ENCODE measurements at places on chromosomes 12 and 14.

DNA sequence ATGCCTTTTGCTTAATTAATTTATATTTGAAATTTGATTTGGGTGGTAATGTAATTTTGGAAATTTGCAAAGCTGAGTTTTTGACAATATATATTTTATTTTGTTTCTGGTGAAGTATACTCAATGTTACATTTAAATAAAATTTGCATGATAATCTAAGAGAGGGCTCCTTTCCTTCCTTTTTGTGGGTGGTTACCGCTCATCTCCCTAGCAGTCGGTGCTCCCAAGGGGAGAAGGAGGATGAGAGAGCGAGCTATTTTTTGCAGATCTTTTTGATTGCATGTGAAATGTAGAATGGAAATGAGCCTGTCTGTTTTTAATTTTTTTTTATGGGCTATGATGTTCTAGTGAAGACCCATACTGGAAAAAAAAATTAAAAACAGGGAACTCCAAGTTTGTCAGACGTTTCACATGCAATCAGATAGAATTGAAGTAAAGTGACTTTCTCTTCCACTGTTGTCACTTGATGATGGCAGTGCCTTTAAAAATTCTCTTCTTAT lies 39.8 kb downstream of the MSRB3 start:
- DNase-seq: no peak

- DNase-seq: peak; percentile 77
These were observed 87.8 kb upstream of the DYNC1H1 start for GRCh38 chr14:101876555-101876938.

DNA sequence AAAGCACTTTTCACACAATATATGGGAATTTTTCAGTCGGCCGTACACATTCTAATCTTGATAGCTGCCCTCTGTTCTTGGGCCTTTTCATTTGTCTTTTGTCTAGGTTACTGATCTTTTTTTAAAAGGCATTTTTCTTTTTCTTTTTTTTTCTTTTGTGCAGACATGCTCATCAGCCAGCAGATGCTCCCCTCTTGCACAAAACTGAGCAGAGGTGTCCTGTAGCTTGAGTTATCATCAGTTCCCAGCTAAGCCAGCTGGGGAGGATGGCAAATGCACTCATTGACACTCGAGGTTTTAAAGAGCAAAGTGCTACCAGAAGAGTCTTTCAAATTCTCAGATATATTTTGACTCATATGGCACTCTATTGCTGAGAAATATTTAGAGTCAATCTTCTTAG lies 913.9 kb upstream of the SEL1L start:
- no peak for DNase-seq

DNA sequence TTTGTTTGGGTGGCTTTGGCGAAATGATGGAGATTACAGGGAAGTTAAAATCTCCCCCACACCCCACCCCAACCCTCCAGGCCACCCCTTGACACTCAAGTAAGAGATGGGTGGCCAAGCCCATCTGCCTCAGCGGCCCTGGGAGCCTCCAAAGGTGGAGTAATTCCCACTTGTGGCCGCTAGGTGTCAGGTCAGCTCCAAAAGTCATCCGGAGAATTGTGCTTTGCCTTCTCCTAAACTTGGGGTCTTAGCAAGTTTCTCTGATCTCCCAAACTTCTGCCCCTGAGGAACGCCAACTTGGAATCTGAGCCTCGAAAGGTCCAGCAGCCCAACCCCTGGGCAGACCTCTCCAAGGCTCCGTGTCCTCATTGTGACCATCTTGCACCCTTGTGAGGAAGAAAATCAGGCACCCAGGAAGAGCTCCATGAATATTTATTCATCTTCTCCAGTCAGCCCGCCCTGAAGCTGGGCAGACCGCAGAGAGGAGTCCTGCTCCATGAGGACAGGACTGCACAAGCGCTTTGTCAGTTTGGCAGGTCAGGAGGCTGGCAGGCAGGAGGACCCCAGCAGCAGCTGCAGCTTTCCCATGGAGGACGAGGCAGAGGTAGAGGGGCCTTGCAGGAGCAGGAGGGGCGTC lies 46.7 kb downstream of the LRRC74A start:
- peak; percentile 55 for DNase-seq

- no peak for DNase-seq
These were observed 4.7 kb downstream of the RNASE11 start for GRCh38 chr14:20583142-20583541.

GRCh38 chr12:64912516-64913255 lies 88.2 kb downstream of the TBC1D30 start:
- no peak for DNase-seq

GRCh38 chr12:56080556-56081138 lies 682 bp downstream of the ERBB3 start:
- no peak for DNase-seq
